ENCODE measurements at places on chromosomes 2 and 18.
A peak's percentile ranks its signal among the peaks of the same experiment; 100 is the strongest.

- DNase-seq, result no peak
These were observed 54.6 kb downstream of the CTDP1 start for GRCh38 chr18:79733986-79734770.

- no peak for DNase-seq
These were observed 819 bp downstream of the ANKRD44 start for GRCh38 chr2:197309691-197310231.

- DNase-seq, result no peak
These were observed 26.9 kb upstream of the EN1 start for GRCh38 chr2:118874324-118874723.

GRCh38 chr18:49227441-49228165 is 232.8 kb downstream of the DYM start:
- peak; percentile 83 for DNase-seq

DNA sequence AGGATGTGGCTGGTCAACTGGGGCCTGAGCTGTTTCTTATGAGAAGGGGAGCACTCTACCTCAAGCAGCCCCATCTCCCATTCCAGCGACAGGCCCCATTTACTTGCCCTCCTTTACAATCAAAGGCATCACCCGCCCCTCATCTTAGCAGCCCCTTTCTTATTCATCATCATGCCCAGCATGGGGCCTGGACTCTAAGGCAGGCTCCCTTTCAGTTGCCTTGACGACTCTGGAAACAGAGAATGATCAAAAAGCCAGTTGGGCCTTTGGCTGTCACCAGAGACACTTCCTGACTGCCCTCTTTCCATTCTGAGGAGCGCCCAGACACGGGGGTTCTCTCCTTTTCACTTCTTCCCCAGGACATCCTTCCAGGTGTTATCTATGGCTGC is 11.2 kb downstream of the CELF4 start:
- DNase-seq, result no peak

DNA sequence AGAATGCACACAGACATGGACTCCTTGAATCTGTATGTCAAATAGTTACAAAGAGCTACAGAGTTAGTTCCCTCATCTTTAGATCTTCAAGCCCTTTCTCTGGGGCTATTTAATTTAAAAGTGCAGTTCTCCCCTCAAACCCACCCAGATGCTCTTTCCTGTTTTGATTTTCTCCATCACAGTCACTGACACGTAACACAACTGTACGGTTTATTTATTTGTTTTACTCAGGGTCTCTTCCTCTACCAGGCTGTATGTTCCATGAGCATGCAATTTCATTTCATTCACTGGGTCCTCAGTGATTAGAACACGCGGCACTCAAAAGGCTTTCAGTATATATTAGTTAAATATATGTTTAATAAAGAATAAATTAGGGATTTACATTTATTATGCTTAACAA is 94.7 kb downstream of the DOCK10 start:
- DNase-seq, result no peak

DNA sequence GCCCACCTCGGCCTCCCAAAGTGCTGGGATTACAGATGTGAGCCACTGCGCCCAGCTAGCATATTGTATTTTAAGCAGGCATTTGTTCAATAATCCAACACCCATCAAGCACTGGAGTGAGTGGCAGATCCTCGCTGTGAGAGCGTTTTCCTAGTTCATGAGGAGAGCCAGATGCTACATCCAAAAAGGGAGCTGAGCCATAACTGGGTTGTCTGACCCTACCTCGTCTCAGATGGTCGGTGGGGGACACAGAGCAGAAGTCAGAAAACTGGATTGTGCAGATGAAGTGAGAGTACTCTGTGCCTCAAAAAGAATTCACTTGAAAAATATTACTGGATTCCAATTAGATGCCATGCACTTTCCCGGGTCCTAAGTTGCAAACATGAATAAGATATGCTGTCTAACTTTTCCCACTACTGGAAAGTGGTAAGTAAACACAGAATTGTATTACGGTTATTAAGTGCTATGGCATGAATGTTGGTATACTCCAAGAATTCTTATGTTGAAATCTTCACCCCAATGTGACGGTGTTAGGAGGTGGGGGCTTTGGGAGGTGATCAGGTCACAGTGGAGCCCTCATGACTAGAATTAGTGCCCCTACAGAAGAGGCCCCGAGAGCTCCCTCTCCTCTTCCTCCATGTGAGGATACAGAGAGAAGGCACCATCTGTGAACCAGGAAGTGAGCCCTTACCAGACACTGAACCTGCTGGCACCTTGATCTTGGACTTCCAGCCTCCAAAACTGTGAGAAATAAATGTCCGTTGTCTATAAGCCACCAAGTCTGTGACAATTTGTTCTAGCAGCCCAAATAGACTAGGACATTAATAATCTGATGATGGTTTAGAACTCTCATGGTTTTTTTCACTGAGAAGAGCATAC is 21.5 kb downstream of the SOWAHC start:
- no peak for DNase-seq

- peak; percentile 1 for DNase-seq
These were observed 737.4 kb upstream of the SALL3 start for GRCh38 chr18:78242254-78242643.

- DNase-seq, result no peak
These were observed 497.2 kb upstream of the NETO1 start for GRCh38 chr18:73365018-73365417.

GRCh38 chr2:173053043-173053699 is 22.5 kb upstream of the MAP3K20 start:
- no peak for DNase-seq

DNA sequence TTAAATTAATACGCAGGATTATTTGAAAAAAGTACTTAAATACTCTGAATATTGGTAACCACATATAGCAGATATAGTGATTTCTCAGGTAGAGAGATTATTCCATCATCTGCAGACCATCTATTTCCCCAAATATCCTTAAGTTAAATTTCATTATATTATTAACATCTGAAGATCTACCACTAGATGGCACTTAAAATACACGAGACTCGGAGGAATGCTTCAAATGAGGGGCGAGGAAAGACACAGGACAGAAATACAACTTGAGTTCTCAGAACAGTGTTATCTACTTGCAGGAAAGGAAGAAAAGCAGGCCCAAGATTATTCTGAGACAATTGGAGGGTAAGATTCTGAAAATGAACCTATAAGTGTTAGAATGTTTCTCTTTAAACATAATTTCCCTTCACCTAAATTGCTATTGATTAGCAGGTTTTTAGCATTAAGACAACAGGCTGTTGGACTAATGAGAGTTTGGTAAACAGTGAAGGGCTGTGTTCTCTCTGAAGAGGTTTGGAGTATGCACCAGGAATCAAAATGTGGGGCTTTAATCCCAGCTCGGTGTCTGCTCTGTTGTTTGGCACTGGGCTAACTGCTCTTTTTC is 76.9 kb upstream of the GCFC2 start:
- DNase-seq, result no peak

- DNase-seq, result no peak
These were observed 92.7 kb downstream of the BIN1 start for GRCh38 chr2:127014224-127014623.

DNA sequence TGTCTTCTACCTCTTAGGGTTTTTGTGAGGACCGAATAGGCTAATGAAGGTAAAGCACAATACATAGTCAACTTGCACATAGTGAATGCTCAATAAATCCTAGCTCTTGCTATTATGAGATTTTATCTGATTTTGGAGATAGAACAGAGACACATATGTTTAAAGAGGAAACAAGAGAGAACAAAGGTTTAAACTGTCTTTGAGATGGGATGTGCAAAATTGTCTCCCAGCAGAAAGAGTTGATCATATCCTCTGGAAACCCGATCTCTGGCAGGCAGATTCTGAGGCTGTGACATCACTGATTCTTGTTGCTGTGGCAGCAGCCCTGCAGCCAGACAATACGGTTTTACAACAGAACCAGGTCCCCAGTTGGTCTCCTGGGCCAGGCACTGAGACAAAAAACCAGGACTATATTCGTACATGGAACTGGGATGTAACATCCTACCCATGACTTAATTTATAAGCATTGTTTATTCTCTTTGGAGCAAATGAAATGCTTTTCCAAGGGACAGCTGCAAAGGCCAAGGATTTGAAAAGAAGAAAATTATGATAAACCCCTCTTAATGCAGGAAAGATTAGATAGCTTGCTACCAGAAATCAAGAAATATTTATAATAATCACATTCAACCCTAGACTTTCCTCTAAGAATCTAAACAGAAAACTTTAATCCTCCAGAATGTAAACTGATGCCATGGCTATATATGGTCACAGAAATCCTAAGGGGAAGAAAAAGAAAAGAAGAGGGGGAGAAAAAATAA is 80.2 kb downstream of the SLC8A1 start:
- DNase-seq, result peak; percentile 39

- DNase-seq, result peak; percentile 48
These were observed 5.6 kb downstream of the DSC1 start for GRCh38 chr18:31156821-31157763.

- DNase-seq, result no peak
These were observed 57.6 kb downstream of the TRIB2 start for GRCh38 chr2:12774395-12774727.

DNA sequence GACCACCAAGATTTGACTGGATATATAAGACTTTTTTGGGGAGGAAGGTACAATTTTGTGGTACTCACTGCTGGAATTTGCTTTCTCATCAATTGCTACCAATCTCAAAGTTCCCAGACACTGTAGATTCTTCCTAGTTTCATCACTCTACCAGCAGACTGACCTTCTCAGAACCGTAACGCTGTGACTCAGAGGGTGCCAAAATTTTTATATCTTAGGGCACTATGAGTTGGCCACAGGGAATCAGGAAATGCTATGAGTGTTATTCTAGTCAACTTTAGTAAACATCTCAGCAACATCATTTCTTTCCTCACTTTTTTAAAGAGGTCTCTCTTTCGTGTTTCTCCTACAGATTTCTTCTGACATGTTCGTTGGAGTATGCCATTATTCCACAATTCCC is 499.0 kb downstream of the TMX3 start:
- DNase-seq, result peak; percentile 65

- no peak for DNase-seq
These were observed 15.7 kb downstream of the ZFP36L2 start for GRCh38 chr2:43210467-43211303.

GRCh38 chr18:58213440-58213839 is 169.4 kb downstream of the NEDD4L start:
- peak; percentile 89 for DNase-seq

DNA sequence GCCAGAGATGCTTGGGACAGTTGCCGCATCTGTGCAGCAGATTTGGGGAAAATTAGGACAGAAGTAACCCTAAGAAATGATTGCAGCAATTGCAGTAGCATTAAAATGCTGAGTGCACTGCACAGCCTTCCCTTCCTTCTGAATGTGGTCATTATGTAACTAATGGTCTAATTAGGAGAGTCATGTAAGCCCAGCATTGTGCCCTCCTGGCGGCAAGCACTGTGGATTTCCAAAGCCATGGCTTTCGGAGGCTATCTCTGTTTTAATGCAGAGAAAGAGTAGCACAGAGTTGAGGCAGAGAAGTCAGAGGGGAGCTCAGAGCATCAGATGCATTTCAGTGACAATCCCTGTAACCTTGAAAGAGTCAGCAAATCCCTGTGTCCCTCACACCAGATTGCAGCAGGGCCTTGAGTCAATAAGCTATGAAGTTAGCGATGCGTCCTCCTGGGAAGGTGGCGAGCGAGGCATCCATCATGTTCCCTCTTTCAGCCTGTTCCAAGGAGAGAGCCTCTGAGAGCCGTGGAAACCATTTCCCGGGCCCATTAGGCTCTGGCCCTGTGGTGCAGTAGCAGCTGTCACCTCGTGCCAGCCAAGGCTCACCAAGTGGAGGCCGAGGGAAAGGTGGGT is 307.2 kb downstream of the FBXO15 start:
- DNase-seq, result no peak

DNA sequence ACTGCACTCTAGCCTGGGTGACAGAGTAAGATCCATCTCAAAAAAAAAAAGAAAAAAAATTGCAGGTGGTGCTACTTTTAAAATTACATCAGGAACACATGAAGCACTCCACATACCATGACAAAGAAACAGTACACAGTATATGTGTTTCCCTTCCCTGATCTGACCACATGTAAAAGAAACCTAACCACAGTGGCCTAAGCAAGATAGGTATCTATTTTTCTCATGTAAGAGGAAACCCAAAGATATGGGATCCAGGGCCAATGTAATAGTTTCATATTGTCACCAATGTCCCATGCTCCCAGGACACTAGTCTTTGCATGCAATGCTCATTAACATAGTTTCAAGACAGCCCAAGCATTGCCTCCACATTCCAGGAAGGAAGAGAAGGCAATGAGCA is 99.9 kb downstream of the DYM start:
- DNase-seq, result no peak

Measured in foreskin keratinocyte (primary cell).